ENCODE measurements at places on chromosomes 6 and 20.

- DNase-seq: no peak
Observed at GRCh38 chr6:103167345-103168071, 1692.2 kb downstream of the HACE1 start.

- DNase-seq: no peak
Observed at GRCh38 chr6:22421198-22421597, 124.4 kb upstream of the PRL start.

GRCh38 chr6:28203201-28203600 is 21.9 kb upstream of the ZSCAN9 start:
- no peak for DNase-seq

GRCh38 chr6:163318071-163318786 is 96.3 kb upstream of the QKI start:
- DNase-seq: no peak

DNA sequence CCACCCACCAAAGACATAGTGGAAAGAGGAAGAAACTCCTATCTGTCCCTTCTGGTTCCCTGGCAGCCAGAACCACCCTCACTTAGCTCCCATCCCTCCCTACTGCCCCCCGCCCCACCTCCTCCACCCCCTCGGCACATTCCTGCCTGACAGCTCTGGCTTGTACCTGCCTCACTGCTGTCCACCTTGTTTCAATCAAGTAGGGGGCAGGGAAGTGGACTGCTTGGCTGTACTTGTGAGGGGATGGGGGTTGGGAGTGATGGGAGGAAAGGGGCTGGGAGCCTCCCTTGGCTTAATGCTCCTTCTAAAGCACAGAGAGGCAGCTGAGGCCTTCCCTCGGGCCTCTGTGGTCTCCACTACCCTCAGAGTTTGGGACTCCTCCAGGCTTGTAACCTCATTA is 22.1 kb upstream of the ZNF76 start:
- DNase-seq: no peak

DNA sequence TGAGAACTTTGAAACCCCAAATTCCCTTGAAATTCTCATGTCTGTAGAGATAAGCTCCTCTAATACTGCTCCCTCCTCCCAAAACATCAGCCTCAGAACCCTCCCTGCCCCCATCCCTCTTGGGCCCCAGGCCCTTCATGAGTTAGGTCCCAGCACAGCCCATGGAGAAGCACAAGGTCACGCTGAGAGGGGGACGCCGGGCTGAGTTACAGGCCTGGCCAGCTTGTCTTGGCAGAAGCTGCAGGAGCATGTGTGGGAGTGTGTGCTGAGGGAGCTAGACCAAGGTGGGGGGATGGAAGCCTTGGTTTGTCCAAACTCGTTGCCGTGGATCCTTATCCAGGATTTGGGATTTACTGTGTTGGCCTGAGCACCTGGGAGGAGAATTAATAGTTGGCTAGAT is 8.5 kb upstream of the PTCRA start:
- DNase-seq: no peak

DNA sequence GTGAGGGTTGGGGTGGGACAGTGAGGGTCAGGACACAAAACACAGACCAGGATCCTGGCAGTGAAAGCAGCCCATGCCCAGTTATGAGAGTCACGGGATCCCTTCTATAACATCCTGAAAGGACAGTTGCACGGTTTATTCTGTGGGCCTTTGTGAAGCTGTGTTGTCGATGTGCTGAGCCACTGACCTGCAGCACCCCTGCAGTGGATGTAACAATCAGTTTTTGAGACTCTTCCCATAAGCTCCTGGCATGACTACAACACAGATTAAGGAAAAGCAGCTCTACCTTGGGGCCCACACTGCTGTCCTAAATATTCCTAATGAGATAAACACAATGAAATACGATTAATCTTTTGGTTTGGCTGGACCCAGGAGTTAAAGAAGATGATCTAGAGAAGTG is 3.7 kb downstream of the PYGB start:
- no peak for DNase-seq

GRCh38 chr6:21611485-21611884 is 17.9 kb downstream of the SOX4 start:
- no peak for DNase-seq

DNA sequence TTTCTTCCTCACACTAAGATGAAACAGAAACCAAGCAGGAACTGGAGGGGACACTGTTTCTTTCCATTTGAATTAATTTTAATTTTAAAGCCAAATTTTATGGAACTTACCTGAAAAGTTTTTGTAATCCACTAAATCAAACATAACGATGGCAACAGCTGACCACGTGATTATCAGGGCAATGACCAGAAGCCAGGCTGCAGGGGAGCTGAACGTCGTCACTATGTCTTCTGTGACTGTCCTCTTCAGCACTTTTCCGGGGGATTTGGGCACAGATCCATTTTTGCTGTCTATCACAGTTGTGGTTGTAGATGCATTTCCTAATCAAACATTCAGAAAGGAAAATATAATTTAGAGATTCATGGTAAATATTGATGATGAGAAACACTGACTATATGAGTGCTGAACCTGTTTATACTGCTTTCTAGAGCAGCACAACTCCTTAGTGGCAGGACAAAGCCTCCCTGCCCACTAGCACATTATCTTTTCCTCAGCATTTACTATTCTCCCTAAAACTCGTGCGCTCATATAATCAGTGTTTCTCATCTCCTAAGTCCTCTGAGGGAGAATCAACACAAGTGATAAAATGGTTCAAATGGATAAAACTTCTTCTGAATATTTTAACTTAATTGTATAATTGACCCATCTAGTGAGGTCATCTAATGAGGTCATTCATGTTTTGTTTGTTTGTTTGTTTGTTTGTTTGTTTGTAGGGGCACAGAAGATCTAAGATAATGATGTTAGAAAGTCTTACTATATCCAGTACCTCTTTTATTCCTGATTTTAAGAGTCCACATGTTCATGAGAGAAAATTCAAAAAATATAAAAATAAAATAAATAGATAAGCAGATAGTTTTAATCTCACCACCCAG is 65.7 kb downstream of the TRDN start:
- DNase-seq: no peak

GRCh38 chr6:139175389-139175948 is 40.6 kb downstream of the HECA start:
- no peak for DNase-seq

GRCh38 chr20:62987114-62987513 is 19.6 kb downstream of the BHLHE23 start:
- DNase-seq: no peak

- no peak for DNase-seq
Observed at GRCh38 chr20:51411870-51412269, 130.6 kb downstream of the NFATC2 start.

- DNase-seq: no peak
Observed at GRCh38 chr6:76052314-76052713, 20.1 kb downstream of the IMPG1 start.

DNA sequence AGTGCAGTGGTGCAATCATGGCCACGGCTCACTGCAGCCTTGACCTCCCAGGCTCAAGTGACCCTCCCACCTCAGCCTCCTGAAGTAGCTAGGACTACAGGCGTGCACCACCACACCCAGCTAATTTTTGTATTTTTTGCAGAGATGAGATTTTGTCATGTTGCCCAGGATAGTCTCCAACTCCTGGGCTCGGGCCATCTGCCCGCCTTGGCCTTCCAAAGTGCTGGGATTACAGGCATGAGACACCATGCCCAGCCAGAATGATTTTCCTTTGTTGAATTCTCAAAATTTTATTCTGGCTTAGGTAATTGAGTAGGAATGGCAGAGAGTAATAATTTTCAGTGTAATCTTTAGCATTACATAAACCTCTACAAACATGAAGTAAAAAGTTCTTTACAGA is 37.1 kb downstream of the SLC16A10 start:
- no peak for DNase-seq

DNA sequence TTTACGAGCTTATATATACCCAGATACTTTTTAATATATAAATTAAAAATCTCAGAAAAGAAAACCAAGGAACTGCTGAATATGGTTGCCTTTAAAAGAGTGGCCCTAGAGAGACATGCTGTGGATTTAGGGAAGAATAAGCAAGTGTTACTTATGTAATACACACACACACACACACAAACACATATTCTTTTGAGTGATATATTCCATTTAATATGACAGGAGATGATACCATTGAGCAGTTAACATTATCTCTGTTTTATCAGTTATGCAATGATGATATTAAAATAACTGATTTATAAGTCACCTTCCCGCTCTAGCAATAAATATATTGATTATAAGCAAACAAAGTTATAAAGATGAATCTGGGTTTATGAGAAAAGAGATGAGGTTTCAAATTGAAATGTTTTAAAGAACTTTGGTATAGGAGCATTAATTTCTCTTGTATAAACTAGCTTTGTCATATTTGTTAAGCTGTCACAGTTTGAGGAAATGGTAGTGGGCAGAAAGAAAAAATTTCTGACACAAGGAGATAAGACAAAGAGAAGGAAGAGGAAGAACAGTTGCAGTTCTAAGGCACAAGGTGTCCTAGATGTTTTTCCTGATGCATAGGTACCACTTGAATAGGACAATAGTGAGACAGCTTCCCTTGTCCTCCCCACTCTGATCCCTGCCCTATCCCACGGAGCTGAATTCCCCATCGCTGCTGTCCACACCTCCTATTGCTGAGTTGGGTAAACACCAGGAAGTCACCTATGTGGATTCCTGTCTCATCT is 26.4 kb downstream of the GPX5 start:
- DNase-seq: no peak

- no peak for DNase-seq
Observed at GRCh38 chr20:10247440-10247839, 28.8 kb downstream of the SNAP25 start.
